SK-N-SH (cell line): ENCODE measurements at places on chromosomes 1 and 21.

DNA sequence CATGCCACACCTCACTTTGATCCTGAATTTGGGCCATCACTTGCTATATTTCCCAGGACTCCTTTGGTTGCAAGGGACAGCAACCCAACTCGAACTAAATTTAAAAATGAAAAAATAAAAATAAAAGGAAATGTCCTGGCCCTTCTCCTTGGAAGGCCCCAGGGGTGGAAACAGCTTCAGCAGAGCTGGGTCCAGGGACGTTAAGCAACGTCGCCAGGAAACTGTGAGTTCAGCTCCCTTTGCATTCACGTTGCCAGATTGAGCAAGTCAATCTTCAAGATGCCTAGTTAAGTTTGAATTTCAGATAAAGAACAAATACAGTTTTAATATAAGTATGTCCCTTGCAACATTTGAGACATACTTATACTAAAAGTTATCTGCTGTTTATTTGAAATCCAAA lies 14.6 kb upstream of the SPSB1 start:
- no peak for DNase-seq

DNA sequence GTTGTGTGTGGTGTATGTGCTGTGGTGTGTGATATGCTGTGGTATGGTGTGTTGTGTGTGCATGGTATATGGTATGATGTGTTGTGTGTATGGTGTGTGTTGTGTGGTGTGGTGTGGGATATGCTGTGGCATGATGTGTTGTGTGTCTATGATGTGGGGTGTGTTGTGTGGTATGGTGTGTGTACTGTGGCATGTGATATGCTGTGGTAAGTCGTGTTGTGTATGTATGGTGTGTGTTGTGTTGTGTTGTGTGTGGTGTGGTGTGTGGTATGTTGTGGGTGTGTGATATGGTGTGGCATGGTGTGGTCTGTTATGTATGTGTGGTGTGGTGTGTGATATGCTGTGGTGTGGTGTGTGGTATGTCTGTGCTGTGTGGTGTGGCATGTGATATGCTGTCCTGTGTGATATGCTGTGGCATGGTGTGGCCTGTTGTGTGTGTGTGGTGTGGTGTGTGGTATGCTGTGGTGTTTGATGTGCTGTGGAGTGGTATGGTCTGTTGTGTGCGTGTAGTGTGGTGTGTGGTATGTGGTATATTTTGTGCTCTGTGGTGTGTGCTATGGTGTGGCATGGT lies 318.0 kb downstream of the PTPRU start:
- DNase-seq = no peak

DNA sequence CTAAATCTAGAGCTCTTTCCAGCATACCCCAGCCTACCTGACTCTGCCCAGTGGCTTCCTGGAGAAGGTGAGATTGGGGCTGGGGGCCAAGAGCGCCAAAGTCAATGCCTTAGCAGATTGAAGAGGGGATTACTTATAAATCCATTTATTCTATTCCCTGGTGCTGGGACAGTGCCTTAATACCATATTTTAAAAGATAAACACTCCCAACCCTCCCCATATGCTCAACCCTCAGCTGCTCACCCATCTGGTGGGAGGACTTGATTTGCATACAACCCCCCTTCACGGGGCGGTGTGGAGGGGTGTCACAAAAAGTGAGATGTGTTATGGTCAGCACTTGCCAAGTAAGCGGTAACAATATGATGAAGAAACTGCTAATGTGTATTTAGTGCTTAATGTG lies 3.2 kb upstream of the DISP3 start:
- no peak for DNase-seq

- DNase-seq = peak; percentile 14
Measured at GRCh38 chr1:12344596-12345349, 114.9 kb downstream of the VPS13D start.

GRCh38 chr1:5915587-5916571 lies 76.3 kb downstream of the NPHP4 start:
- DNase-seq = peak; percentile 66

DNA sequence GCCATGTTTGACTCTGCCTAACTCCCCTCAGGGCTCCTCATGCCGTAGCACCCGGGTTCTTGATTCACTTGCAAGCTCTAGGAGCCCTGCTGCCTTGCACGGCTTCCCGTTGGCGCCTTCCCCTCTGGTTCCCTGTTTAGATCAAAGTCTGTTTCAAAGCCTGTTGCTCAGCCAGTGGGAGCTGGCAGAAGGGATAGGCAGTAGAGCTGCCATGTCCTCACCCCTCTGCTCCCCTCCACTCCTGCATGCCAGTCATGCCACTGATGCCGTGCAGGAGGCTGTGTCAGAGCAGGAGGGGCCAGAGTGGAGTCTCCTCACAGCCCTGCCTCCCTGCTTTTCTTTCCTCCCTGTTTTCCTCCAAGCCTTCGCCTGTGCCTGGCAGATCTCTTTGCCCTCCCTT lies 26.5 kb downstream of the HMGCS2 start:
- no peak for DNase-seq

DNA sequence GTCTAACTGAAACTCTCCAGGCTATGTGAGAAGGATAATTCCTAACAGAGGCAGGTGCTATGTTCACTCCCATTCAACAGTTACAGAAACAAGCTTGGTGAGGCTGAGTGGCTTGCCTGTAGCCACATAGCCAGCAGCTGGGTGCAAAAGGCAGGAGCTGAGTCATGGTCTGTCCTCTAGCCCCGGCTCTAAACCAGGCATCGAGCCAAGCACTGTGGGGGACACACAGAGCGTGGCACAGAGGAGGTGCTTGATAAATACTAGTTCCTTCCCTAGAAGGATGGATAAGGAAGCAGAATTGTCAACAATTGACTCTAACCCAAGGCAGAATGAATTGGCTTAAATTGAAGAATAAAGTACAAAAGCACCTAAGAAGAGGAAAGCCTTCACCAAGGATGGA lies 10.4 kb upstream of the KCNA2 start:
- DNase-seq = no peak

- DNase-seq = no peak
Measured at GRCh38 chr21:38605236-38605635, 107.0 kb upstream of the ERG start.

DNA sequence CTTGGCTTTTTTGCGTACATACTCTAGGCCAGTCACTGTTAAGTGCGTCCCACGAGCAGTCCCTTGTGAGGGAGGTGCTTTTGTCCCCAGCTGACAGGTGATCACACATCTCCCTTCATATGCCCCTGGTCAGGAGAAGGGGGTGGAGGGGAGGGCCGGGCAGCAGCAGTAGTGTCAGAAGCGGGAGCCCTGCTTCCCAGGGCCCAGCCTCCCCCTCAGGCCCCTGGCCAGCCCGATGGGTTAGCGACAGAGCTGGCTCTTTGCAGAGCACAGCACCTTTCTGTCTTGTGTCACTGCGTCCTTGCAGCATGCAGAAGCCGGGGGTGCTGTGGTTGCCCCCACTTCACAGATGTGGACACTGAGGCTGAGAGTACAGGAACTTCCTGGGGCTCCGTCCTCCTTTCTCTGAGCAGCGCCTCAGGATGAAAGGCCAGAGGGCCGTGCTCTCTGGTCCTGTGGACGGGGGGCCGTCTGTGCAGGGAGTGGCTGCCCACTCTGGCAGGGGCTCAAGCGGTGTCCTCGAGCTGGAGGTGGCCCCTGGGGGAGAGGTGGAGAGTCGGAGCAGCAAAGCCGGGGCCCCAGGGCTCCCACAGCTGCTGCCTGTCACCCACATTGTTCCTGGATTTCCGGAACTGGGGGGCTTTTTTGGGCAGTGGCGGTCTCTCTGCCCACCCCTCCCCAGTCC lies 5.9 kb downstream of the TMEM201 start:
- peak; percentile 23 for DNase-seq

- no peak for DNase-seq
Measured at GRCh38 chr1:56773341-56774066, 45.7 kb downstream of the FYB2 start.

DNA sequence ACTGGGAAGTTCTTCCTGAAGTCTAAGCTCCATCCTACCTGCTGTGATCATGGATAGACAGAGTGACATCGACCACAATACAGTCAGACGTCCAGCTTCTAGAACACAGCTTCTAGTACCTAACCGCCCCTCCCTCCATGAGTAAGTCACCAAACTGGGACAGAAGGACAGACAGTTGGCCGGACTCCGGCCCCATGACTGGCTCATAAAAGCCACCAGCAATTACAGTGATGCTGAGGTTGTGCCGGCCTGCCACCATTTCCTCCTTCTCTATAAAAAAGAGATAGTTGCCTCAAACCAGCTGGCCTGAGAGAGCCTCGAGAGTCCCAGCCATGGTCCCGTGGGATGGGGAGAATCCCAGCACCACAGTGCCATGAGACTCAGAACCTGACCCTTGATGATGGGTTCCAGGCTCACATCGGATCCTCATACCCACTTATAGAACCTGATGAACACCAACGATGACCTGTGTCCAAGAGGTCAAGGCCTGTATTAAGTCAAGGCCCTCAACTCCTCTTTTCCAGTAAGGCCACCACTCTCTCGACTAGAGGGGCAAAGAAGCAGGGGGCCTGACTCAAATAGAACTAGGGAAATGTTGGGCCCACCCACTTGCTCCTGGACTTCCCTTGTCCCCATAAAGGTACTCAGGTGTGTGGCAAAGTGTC lies 3.4 kb downstream of the MEF2D start:
- no peak for DNase-seq

DNA sequence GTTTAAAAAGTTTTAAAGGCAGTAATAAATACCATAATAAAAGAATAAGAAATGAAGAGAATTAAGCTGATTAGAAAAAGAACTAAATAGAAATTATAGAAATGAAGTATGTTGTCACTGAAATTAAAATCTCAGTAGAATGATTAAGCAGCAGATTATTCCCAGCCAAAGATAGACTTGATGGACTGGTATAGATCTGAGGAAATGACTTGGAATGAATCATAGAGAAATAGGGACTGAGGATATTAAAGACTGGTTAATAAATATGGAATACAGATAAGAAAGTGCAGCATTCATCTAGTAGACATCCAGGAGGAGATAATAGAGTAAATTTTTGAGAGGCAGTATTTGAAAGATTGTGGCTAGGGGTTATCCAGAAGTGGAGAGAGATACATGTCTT lies 28.7 kb downstream of the MARK1 start:
- no peak for DNase-seq

DNA sequence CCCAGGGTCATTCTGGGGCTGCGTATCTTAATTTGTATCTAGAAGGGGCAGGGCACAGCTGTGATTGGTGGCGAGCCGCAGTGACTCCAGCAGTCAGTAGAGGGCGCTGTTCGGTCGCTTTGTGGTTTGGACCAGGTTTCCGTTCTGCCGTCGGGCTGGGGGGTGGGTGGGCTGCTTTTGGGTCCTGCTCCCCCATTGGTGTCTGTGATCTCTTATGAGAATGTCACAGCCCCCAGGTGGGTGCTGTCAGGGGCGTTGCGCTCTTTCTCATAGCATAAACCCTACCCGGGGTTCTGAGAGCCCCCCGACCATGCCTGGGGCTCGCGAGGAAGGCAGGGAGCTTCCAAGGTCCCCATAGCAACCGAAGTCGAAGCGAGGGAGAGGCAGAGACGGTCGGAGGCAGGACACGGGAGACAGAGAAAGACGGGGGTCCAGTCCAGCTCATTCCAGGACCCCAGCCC lies 5.4 kb downstream of the TFF3 start:
- peak; percentile 87 for DNase-seq

GRCh38 chr21:26570203-26570602 lies 2.9 kb downstream of the CYYR1 start:
- DNase-seq = no peak

- DNase-seq = no peak
Measured at GRCh38 chr21:19830446-19830845, 1167.8 kb upstream of the NCAM2 start.

DNA sequence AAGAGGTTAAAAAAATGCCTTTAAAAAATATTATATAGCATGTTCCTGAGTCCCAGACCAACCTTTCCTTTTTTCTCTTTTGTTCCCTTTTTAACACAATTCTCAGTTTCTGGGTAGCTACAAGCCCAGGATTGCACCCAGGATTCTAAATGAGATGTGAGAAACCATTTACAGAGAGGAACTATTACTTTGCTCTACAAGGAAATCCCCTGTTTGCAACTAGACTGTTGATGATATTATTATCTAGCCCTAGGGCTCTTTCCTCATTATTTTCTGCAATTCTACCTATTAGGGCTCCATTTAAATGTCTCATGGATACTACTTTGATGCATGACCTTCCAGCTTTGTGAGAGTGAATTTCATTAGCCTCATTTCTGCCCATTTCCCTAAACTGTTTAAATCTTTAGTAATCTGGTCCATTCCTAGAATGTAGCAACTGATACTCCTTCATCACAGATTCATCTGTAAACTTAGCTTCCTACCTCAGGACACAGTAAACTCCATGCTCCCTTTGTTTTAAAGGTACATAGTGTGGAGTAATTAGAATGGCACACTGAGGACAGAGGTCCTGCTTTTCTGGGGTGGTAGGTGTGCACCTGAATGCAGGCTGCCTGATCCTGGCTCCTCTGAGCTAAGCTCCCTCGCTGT lies 7.1 kb upstream of the KIF14 start:
- DNase-seq = peak; percentile 23

DNA sequence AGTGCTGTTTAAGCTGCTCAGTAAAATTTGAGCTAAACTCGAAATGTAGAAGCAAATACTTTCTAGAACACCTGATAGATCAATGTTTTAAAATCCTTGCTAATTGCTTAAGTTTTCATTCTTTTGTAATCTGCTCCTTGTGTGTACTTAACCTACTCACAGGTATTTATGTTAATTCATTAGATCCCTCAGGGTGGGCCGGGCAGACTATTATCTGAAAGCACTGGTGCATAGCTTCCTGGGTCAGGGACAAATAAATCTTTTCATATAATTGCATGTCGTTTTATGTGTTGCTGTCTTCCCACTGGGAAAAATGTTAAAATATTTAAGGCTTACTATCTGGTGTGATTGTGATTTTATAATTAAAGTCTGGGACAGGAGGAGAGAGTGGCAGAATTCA lies 440.5 kb downstream of the SMYD3 start:
- DNase-seq = no peak

GRCh38 chr1:1250786-1251284 lies 4.3 kb upstream of the C1QTNF12 start:
- DNase-seq = no peak

DNA sequence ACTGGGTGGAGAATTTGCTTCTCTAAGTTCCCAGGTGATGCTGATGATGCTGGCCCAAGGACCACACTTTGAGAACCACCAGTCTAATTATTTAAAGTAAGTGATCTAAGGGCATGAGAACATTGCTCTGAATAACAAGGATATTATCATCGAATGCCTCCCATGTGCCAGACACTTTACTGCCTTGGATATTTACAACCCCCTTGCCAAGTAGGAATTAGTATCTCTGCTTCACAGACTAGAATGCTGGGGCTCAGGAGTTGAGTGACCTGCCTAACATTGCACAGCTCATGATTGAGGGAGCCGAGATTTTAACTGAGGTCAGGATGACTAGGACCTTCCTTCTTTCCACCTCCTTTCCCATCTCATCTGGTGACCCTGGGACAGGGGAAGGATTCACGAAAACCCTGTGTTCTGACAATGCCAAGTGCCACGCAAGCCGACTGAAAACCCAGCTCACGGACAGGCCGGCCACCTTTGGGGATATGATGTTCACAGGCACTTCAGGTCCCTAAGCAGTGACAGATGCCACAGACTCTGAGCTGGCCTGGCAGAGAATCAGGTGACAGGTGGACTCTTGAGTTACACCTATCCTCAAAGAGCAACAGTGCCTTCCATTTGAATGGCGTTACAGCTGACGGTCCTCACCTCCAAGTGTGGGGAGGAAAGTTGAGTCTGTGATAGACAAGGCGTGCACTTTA lies 230.7 kb downstream of the TOMM20 start:
- DNase-seq = no peak

- no peak for DNase-seq
Measured at GRCh38 chr21:25870084-25870483, 135.3 kb downstream of the GABPA start.

- DNase-seq = no peak
Measured at GRCh38 chr1:78516716-78517115, 25.9 kb downstream of the PTGFR start.
